ENCODE measurements at places on chromosomes 12 and 14. TPM values are rescaled to one million over a fixed set of nuclear protein-coding genes. Genes with fewer than 3 reads are reported as not detected.

Gene PUS7L
- polyA plus RNA-seq: 13.9 TPM

GRCh38 chr14:31536201-31536960 lies 24.8 kb upstream of the NUBPL start:
- no peak for DNase-seq

Gene ZBTB42
- polyA plus RNA-seq: 11.9 TPM

Gene TMEM121
- 2.4 TPM for polyA plus RNA-seq

Gene TAS2R19
- polyA plus RNA-seq: 1.7 TPM

DNA sequence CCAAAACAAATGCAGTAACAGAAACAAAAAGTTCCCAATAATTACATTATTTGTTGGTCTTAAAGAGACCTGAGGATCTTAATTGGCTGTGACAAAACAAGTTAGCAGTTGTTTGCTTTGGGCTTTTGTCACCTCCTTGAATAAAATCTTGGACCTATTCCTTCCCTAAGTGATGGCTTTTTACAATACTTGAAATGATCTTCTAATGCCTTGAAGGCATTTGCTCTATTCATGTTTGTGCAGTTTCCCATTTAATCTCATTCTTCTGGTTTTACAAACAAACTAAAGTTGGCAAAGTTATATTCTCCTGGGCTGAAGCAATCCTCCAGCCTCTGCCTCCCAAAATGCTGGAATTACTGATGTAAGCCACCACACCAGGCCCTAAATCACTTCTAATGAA lies 98.8 kb downstream of the OSBPL8 start:
- no peak for DNase-seq

GRCh38 chr14:55545779-55546178 lies 34.2 kb upstream of the KTN1 start:
- DNase-seq: no peak

Gene KLRC1
- 2.6 TPM for polyA plus RNA-seq

- DNase-seq: peak; percentile 76
Observed at GRCh38 chr14:105075379-105076295, 10.4 kb upstream of the GPR132 start.

GRCh38 chr14:103547941-103548462 lies 14.5 kb downstream of the BAG5 start:
- no peak for DNase-seq

- DNase-seq: no peak
Observed at GRCh38 chr12:7190268-7191055, 976 bp downstream of the PEX5 start.
